Bone marrow (tissue), 2 donors: ENCODE measurements at places on chromosomes 6 and 20.

DNA sequence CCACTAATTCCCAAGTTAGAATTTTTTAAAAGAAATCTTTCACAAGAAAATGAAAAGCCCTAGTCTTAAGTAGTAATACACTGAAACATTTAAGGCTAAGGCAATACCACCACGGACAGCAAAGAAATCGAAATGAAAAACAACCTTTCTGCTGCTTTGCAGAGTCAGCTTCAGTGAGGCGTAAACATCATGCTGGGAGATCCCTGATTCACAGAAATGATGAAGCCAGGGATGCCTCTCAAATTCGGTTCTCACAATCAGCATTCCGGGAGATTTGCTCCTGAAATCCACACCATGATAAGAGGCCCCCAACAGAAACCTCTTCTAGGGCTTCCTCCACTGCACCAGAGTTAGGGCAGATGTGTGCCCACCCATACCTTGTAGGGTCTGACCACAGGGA is 18.6 kb downstream of the RRBP1 start:
- no peak for DNase-seq

GRCh38 chr6:12779772-12780171 is 63.2 kb downstream of the PHACTR1 start:
- no peak for DNase-seq

GRCh38 chr6:134223796-134224420 is 94.0 kb downstream of the SGK1 start:
- DNase-seq: no peak

DNA sequence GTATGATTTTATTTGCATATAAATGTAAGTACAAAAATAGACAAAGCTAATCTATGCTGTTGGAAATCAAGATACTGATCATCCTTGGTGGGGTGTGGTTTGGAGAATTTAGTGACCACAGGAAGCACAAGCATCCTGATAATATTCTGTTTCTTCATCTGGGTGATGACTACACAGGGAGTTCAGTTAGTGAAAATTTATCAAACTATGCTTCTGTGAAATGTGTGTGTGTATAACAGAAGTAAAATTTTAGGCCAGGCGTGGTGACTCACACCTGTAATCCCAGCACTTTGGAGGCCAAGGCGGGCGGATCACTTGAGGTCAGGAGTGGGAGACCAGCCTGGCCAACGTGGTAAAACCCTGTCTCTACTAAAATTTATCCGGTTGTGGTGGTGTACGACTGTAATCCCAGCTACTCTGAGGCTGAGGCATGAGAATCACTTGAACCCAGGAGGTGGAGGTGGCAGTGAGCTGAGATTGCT is 20.6 kb downstream of the ENPP3 start:
- DNase-seq: no peak

GRCh38 chr6:92231171-92231701 is 1188.1 kb downstream of the EPHA7 start:
- DNase-seq: no peak

DNA sequence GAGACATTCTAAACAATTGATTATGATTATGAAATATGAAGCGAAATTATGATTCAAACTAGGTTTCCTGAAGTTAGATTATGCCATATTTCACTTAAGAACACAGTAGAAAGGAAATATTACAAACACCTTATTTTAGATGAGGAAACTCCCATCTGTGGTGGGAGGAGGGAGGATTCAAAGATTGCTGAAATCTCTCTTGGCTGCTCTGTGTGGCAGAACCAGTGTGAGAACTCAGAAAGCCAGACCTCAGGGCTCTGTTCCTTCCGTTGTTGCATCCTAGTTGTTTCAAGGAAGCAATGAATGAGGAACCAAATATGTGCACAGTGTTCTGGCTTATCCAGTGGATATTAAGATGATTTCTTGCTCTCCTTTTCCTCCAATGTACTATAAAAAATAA is 2.1 kb downstream of the TAAR5 start:
- DNase-seq: no peak

DNA sequence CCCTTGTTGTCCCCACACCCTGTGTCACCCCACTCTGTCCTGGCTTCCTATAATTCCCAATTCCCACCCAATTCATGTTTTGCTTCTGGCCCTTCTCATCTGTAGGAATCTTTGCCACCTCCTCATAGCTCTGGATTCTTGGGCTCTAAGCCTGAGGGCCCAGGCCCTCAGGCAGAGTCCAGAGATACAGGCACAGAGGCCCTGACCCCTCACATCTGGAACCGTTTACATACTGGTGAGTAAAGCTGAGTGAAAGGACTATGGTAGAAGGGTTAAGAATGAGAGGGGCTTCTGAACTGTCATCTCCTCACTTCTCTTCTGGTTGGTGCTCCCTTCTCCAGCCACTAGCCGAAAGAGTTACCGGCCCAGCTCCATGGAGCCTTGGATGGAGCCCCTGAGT is 13.6 kb downstream of the PRRC2A start:
- DNase-seq: no peak

DNA sequence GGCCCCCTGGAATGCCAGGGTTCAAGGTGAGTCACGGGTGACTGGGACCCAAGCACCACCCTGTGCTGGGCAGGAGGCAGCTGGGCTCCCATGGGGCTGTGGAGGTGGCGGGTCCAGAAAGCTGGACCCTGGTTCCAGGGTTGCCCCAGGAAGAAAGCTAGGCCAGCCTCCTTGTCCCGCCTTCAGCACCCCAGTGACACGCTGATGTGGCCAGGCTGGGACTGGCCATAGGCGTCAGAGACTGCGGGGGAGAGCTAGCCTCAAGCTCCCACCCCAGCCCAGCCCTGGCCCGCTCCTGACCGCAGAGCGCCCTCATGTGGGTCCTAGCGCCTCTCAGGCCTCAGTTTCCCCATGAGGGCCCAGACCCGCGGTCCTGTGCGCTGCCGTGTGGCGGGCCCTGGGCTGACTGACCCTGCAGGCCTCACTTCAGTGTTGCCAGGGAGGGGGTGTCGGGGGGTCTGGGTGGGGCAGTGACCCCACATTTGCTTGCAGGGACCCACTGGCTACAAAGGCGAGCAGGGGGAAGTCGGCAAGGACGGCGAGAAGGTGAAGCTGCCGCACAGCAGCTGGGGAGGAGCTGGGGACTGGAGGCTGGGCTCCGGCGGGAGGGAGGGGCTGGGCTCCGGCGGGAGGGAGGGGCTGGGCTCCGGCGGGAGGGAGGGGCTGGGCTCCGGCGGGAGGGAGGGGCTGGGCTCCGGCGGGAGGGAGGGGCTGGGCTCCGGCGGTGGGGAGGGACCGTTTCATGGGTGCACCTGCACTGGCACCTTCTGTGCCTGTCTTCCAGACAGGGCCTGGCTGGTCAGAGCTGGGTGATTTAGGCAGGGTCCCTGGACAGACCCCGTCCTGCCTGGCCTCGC is 7.9 kb downstream of the COL9A3 start:
- DNase-seq: no peak

DNA sequence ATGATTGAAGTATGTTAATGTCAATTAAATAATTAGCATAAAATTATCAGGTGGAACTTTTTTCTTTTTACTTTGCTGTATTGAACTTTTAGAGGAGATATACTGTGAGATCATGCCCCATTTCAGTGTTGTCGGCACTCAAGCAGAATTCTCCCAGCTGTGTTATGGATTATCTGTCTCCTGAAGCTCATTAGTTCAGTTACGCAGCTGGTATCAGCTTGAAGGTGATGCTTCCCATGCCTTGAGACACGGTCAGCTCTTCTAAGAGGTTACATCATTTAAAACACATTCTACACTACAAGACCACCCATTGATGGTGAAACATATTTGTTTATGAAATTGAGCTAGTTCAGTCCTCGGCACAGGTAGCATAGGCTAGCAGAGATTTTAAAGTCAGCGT is 68.9 kb upstream of the PHACTR2 start:
- DNase-seq: no peak

GRCh38 chr20:341682-342081 is 5.2 kb upstream of the NRSN2 start:
- peak; percentile 45 for DNase-seq

GRCh38 chr20:22560817-22561216 is 23.6 kb downstream of the FOXA2 start:
- DNase-seq: no peak

- DNase-seq: no peak
Observed at GRCh38 chr20:64216036-64216435, 39.5 kb upstream of the PCMTD2 start.

- DNase-seq: peak; percentile 34
Observed at GRCh38 chr20:33947709-33948295, 45.9 kb upstream of the RALY start.

DNA sequence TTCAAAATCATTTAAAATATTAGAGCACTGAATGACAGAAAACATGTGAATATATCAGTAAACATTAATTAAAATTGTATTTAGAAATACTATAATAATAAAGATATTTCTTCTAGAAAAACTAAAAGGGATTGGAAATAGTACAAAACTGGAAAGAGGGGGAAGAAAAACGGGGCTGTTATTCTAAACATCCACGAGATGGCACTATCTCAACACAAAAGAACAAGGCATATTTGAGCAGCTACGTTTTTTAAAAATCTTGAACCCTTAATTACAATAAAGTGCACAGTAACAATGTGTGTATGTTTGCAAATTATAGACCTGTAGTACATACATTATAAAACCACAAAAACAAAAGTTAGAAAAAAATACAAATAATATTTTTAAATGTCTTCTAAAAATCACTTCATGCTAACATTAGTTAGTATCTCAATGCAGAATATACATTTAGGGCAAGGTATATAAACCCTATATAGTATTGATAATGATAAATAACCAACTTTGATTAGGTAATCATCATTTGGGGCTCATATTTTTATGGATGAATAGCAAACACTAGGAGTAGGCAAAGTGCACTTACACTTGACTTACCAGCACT is 42.5 kb upstream of the PNISR start:
- peak; percentile 12 for DNase-seq

- no peak for DNase-seq
Observed at GRCh38 chr6:42142118-42142835, at the start of gene C6orf132. C6orf132 (minus strand) TSS chr6:42142620; CDS start chr6:42142444, 176 bp downstream.

GRCh38 chr6:167442796-167443680 is 118.2 kb downstream of the TTLL2 start:
- no peak for DNase-seq

DNA sequence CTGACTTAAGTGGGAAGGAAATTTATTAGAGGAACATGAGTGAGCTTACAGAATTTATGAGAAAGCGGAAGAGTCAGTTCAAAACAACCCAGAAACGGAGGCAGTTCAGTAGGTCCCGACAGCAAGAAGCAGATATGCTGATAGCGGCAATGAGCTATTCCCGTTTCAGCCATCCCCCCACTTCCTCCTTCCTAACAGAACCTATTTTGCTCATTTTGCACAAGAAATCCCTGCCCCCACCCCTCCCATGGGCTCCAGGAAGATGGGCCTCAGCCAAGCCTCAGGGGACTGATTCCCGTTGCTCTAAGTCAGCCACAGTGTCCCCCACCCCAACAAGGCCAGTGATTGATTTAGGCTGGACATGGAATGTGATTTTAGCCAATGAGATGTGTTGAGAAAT is 157.5 kb downstream of the CEBPB start:
- DNase-seq: no peak

DNA sequence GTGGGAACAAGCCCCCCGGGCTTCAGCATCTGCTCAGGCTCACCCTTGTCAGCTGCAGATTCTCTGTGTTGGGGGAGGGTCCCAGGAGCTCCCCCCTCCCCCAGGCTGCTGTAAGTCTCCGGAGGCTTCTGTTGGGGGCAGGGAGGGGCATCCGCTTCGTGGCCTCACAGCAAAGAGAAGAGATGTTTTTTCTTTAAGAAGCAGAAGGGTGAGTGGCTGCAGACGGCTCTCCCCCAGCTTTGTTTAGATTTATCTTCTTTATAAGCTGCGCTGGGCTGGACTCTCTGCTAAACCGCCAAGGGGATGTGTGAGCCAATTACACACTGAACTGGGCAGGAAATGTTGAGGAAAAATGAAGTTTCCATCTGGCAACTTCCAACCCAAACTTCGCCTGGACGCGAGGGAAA is 48.7 kb upstream of the GATA5 start:
- no peak for DNase-seq

DNA sequence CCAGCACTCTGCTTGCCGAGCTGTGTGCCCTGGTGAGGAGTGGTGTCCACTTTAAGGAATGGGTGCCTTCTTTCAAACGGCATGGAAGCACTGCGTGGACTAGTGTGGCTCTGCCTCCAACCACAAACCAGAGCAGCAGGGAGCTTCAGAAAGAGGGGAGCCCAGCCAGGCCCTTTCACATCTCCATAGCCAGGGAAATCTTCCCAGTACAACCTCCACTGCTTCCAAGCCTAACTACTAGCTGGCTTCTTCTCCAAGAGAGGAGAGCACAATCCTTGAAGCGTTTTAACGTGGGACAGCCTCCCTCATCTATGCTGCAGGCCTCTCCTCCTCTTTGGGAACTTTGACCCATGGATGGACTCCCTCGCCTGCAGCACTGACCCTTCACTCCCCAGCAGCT is 26.7 kb downstream of the TNXB start:
- no peak for DNase-seq

GRCh38 chr20:6034134-6034969 is 19.5 kb downstream of the LRRN4 start:
- DNase-seq: no peak

DNA sequence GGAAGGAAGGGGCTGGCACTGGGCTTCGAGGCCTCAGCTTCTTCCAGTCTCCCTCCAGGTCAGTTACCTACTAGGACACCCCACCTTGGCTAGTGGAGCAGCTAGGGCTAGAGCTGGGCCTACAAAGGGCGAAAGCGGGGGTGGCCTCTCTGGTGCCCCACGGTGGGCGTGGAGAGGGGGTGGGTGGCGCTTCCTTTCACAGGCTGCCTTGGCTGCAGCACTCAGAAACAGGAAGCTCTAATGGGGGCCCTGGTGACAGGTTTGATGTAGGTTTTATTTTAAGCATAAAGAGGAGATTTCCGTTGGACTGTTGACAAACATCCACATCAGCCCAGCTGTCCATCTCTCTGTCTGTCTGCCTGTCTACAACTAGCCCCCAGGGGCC is 13.4 kb downstream of the FAM110A start:
- no peak for DNase-seq

DNA sequence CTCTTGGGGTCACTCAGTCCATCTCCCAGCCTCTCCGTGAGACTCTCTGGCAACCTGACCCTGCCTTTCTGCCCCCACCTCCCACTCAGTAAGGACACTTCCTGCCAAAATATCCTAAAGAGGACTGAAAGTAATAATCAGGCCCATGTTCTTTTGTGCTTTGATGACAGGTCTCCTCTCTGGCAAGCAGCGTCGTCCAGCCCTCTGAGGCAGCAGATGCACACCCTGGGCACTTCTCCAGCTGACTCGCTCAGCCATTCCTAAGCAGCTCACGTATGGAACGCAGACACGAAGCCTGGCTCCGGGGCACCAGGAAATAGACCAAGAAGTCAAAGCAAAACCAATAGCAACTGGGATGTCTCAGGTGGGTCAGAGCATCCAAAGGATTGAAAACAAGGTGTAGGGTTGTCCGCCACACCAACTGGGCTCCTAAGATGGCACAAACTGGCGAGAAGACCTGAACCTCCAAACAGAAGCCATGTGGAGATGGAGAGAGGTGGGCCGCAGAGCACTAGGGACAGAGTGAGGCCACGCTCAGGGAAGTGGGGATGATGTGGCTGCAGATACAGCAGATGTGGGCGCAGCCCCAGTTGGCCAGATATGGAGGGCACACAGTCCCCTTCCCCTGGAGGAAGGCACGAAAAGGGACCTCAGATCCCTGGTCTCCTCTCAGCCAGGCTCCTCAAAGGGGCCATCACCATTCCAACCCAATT is 99.3 kb downstream of the PRND start:
- no peak for DNase-seq

- DNase-seq: no peak
Observed at GRCh38 chr6:16982807-16983206, 119.0 kb upstream of the STMND1 start.

- no peak for DNase-seq
Observed at GRCh38 chr6:154566866-154567265, 56.4 kb upstream of the CNKSR3 start.

- DNase-seq: peak; percentile 63
Observed at GRCh38 chr6:16322666-16323312, 84.4 kb downstream of the GMPR start.
